Breast epithelium (tissue), 4 donors: ENCODE measurements at places on chromosomes 12 and 14. TPM values are rescaled to one million over a fixed set of nuclear protein-coding genes. Genes with fewer than 3 reads are reported as not detected.

Gene LEMD3
- total RNA-seq, result 36.4 TPM

Gene FGF23
- total RNA-seq, result not detected

Gene STYK1
- total RNA-seq, result 4.9 TPM

Gene MRPS35
- total RNA-seq, result 43.5 TPM

Gene PIK3C2G
- total RNA-seq, result 164 TPM

Gene TAS2R19
- total RNA-seq, result 10.5 TPM

Gene TMX1
- 41.8 TPM for total RNA-seq

- no peaks in the 10 kb centered on the region for H3K36me3 ChIP-seq
- H3K4me1 ChIP-seq, result no peaks in the 10 kb centered on the region
- no peak overlapping the region for H3K27ac ChIP-seq
- DNase-seq, result no peak
Observed at GRCh38 chr12:90393089-90393488, 561.9 kb downstream of the CCER1 start.

DNA sequence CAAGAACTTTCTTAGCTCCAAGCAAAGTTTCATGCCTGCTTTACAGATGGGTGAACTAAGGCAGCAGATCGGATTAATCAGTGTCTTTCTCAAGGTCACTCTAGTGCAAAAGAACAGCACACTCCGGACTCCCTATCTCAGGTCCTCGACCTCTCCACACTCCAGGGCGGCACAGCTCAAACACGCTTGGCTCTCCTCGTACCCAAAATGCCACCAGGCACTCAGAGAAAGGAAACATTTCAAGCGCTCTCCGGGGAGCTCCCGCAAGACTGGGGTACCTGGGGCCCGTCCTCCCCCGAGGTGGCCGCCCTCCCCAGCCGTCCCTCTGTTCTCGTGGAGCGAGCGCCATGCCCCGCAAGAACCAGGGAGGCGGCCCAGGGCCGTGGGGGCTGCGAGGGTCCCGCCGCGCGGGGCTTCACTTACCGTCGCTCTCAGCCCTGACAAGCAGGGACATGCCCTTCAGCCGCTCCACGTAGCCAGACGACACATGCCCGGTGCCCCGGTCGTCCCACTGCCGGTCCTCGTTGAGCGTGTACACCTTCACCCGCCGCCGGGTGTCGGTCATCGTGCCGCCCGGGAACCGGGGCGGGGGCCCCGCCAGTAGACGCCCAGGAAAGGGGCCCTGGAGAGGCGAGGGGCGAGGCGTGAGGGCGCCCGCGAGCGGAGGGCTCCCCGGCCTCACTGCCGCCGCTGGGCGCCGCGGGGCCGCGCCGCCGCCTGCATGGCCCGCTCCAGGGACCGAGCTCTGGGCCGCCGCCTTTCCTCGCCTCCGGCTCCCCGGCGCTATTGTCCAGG lies 830 bp downstream of the PPP4R3A start:
- no peaks in the 10 kb centered on the region for H3K36me3 ChIP-seq
- peak overlapping the region; percentile 99 for H3K27ac ChIP-seq
- no peaks in the 10 kb centered on the region for H3K4me1 ChIP-seq
- DNase-seq, result peak; percentile 55
- H3K4me3 ChIP-seq, result peak overlapping the region; percentile 82

DNA sequence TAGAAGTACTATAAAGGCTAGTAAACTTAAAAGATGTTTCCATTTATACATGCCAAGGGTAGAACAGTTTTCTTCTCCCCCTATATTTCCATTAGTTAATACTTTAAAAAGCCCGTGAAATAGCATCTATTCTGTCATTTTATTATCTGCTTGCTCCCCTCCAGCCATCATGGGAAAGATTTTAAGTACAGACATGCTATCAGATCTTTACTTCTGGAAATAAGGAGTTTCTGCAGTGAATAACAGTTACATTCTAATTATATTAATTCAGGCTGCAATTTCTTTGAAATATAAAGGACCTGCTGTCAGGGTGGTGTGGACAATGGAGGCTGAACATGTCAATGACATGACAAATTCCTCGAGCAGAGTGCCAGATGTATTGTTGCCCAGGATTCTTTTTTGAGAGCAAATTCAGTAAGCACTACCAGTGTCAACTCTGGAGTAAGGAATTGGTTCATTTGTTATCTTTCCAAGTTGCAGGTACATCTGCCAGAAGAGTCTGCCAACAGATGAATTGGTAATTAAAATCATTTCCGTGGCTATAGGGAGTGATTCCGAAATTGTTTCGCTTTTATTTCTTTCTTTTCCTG lies 151.3 kb downstream of the BTG1 start:
- H3K36me3 ChIP-seq, result no peaks in the 10 kb centered on the region
- H3K27me3 ChIP-seq, result no peaks in the 10 kb centered on the region
- no peak overlapping the region for H3K4me3 ChIP-seq
- H3K27ac ChIP-seq, result no peak overlapping the region

DNA sequence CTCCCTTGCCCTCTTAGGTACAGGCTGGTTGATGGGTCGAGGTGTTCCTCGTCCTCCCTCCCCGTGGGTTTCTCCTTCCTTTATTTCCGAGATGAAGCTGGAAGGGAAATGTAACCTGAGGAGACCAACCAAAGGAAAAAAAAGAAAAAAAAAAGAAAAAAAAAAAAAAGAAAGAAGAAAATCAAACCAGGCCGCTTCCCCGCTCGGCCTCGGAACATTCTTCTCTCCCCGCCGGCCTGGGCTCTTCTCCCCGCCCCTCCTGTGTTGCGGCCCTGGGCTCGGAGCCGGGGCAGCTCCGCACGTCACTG lies 1.6 kb upstream of the NFATC4 start:
- H3K36me3 ChIP-seq, result no peaks in the 10 kb centered on the region
- H3K4me1 ChIP-seq, result peaks cover 5% of the 10 kb centered on the region
- no peak for DNase-seq
- peak overlapping the region; percentile 93 for H3K27ac ChIP-seq
- H3K27me3 ChIP-seq, result no peaks in the 10 kb centered on the region

DNA sequence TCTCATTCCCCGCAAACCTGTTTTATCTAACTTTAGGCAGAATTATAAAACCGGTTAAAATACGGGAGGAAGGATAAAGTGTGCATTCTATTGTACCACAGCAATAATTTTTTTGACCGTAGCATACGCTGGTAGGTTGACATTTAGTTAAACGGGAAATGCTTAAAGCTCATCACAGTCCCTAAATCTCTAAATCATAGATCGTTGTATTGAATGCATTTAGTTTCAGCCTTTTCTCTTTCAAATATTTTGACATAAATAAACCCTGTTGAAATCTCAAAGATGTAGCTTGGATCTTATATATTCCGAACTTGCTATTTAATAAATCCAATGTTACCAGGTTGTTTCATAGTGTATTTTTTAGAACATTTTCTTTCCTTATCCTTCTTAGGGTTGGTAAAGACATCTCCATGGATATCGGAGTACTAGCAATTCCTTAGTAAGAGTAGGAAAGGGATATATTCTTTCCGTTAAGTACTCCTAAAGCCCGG lies 798 bp downstream of the CLEC2B start:
- no peaks in the 10 kb centered on the region for H3K27me3 ChIP-seq
- H3K4me3 ChIP-seq, result peak overlapping the region; percentile 67
- no peaks in the 10 kb centered on the region for H3K4me1 ChIP-seq
- DNase-seq, result no peak
- no peaks in the 10 kb centered on the region for H3K36me3 ChIP-seq
- H3K27ac ChIP-seq, result peak overlapping the region; percentile 90

- no peak overlapping the region for H3K4me3 ChIP-seq
- H3K27me3 ChIP-seq, result no peaks in the 10 kb centered on the region
- no peak for DNase-seq
- H3K27ac ChIP-seq, result peak overlapping the region; percentile 40
- no peaks in the 10 kb centered on the region for H3K36me3 ChIP-seq
- H3K4me1 ChIP-seq, result peaks cover 10% of the 10 kb centered on the region
Observed at GRCh38 chr12:47722136-47722834, 3.0 kb downstream of the ENDOU start.

DNA sequence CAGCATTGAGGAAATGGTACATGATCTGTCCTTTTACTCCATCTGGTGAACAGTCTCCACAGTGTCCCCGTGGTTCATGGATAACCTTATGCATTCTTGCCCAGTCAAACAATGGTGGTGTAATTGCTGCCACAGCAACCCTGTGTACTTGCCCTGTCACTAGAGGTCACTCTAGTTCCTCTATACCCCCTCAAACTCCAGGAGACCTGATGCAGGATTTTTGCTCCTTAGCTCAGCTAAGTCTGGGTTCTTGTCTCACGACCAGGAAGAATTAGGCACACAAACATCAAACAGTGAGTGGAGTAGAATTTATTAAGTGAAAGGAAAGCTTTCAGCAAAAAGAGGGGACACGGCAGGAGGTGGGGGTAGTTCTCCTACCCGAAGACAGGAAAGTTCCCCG lies 24.7 kb upstream of the EEA1 start:
- no peaks in the 10 kb centered on the region for H3K4me1 ChIP-seq
- no peak overlapping the region for H3K4me3 ChIP-seq
- no peaks in the 10 kb centered on the region for H3K36me3 ChIP-seq
- H3K27me3 ChIP-seq, result no peaks in the 10 kb centered on the region
- DNase-seq, result no peak

- H3K27ac ChIP-seq, result no peak overlapping the region
- no peaks in the 10 kb centered on the region for H3K36me3 ChIP-seq
- DNase-seq, result no peak
- no peaks in the 10 kb centered on the region for H3K27me3 ChIP-seq
- H3K4me3 ChIP-seq, result no peak overlapping the region
Observed at GRCh38 chr14:33335366-33335765, 396.7 kb downstream of the NPAS3 start.

DNA sequence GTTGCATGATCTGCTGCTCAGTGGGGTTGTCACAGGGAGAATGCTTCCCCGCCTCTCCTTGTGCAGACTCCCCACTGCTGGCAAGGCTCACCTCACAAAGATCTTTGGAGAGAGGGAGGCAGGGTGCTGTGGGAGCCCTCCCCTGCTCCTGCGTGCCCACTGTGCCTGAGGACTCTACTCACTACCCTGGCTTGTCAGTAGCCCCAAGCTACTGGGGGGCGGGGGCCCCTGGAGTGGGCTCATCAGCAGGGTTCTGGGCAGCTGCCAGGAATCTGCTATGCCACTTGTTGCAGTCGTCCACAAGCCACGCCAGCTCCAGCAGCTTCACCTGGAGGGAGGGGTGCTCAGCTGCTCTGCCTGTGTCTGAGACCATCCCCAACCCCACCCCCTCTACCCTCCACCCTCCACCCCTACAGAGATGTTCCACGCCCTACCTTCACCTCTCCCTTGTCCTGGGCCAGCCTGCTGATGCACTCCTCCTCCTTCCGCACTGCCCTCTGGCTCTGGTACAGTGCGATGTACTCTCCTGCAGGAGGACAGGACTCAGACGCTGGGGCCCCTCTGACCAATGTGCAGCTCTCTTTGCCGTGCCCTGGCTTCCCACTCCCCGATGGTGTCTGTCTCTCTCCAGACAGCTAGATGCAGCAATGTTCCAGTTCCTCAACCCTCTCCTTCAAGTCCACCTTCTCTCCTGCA lies 14.2 kb upstream of the BLTP3B start:
- no peak for DNase-seq
- H3K4me1 ChIP-seq, result no peaks in the 10 kb centered on the region
- H3K27ac ChIP-seq, result no peak overlapping the region
- no peaks in the 10 kb centered on the region for H3K36me3 ChIP-seq

DNA sequence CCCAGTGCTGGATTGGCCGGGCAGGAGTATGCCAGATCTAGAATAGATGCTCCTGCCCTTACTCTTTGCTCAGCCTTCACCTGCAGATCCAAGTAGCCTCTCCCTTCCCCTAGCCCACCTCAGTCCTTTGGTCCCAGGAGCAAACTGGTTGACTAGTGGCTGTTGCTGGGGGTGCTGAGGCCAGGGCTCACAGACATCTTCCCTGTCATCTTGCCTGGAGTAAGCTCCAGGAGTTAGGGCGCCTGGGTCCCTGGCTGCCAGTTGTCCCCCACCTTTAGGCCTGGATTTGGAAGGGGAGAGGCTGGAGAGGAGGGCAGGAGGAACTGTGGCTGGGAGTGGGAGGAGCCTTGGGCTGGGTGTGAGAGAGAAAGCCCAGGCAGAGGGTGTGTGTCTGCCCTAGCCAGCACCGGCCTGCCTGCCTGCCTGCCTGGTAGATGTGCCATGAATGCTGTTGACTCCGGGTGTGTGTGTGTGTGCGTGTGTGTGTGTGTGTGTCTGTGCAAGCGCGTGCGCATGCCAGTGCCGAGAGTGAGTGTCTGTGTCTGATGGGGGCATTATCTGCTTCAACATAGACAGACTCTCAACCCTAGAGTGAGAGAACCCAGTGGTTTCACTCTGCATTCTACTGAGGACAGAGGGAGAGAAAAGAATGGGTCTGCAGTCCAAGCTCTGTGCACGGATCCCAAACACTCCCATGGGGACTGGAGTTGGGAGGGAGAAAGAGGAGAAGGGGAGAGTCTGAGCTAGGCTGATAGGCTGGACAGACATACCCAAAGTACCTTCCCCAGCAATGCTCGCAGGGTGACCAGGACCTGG lies 845 bp upstream of the RARG start:
- H3K27ac ChIP-seq, result peak overlapping the region; percentile 94
- peak overlapping the region; percentile 80 for H3K4me3 ChIP-seq
- no peaks in the 10 kb centered on the region for H3K36me3 ChIP-seq
- H3K4me1 ChIP-seq, result peaks cover 17% of the 10 kb centered on the region
- no peaks in the 10 kb centered on the region for H3K27me3 ChIP-seq

- no peak overlapping the region for H3K4me3 ChIP-seq
- H3K4me1 ChIP-seq, result no peaks in the 10 kb centered on the region
Observed at GRCh38 chr12:138898-139534, 72.4 kb downstream of the IQSEC3 start.
